ENCODE measurements at places on chromosomes 4 and X.

DNA sequence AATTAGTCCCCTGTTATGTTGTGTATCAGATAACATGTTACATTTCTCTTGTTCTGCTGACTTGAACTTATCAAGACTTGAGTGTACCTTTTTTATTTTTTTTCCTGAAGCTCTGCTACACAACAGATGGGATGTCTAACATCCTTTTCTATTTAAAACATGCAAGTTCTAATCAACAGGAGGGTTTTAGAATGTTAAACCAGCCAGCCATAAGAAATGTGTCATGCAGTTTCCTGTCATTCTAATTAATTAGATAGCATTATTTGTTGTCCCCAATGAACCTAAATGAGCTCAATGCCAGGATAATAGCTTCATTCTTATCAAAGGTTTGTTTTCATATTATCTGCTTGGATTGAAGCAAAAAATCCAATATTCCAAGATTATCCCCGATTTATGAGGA is 958.2 kb downstream of the PCDH7 start:
- DNase-seq = no peak

DNA sequence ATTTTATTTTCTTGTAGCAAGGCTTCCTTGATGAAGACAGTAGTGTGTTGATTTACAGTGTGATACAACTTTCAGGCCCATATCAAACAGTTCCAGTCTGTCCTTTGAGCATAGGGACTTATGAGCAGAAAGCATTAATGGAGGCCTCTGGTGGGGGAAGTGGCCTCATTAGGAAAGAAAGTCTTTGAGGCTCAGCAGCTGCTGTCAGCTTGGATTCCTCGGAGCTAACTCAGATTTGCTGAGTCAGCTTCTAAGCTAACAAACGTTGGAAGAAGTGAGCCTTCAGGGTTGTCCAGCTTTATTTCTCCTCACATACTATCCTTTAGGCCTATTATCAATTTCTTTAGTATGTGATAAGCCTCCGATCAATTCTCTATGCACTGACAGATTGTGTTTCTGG is 15.8 kb upstream of the SFRP2 start:
- DNase-seq = no peak

GRCh38 chr4:53551281-53551864 is 39.9 kb downstream of the LNX1 start:
- DNase-seq = no peak

- no peak for DNase-seq
Observed at GRCh38 chrX:55030271-55031205, at the start of gene ALAS2. TSS of gene ALAS2 (minus strand) at chrX:55030977. CDS start at chrX:55026000, 4,977 bp downstream.

DNA sequence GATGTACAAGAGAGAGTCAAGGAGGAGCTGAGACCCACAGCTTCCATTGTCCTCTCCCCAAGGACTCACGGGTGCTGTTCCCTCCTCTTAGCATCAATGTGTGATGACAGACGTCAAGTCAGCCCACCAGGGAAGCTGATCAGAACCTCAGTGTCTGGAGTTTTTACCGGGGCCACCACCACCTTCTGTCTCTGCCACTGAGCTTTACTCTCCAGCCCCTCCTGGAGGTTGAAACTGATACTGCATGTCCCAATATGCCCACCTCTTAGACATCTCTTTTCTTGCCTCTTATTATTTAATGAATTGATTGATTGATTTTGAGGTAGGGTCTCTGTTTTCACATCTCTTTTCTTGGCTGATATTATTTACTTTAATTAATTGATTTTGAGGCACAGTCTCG is 10.3 kb upstream of the AKAP17A start:
- DNase-seq = peak; percentile 63

GRCh38 chr4:107890779-107891178 is 40.6 kb upstream of the CYP2U1 start:
- no peak for DNase-seq

DNA sequence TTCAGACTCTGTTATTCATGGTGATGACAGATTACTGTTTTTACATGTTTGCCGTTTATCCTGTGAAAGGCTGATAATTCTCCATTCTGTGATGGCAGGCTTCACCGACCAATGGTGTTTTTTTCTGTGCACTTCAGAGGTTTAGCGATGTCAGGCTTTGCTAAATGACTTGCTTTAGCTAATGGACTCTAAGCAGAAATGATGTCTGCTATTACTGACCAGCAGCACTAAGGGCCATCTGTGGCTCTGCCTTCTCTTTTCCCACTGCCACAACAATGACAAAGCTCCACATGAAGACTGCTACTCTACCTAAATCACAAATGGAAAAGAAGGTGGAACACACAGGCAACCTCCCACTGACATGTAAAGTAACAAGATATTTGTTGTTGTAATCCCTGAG is 68.4 kb upstream of the ALB start:
- DNase-seq = no peak

GRCh38 chrX:123756320-123756719 is 23.5 kb upstream of the THOC2 start:
- no peak for DNase-seq

DNA sequence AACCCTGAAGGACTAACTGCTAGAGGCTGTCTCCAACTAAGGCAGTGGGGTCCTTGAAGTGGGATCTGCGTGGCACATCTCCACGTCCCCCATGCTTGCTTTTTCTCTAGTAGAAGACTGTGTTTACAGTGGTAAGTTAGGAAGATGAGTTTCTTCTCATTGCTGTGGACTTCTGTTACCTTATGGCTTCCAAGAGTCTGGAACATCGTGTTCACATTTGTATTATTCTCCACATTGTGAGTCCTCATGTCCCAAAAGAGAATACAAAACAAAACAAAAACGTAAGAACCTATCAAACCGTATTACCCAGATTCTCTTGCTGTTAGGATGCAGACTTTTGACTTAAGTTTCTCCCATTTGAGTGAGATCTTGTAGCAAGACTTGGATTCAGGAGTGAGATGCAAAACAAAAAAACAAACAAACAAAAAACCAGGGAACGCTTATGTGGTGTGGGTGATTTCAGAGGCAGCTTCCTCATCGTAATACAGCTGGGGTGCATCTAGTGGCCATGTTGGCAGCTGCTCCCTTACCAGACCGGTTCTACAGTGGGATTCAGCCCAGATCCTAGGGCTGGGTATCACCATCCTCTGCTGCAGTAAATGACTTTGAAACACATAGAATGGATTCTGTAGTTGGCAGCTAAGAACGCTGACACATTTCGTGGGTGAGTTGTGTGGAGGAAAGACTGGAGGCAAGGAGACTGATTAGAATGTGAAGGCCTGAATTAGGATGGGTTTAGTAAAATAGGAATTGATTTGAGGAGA is 41.3 kb downstream of the TMEM131L start:
- no peak for DNase-seq

GRCh38 chrX:72685810-72686456 is 28.2 kb downstream of the PHKA1 start:
- DNase-seq = no peak

DNA sequence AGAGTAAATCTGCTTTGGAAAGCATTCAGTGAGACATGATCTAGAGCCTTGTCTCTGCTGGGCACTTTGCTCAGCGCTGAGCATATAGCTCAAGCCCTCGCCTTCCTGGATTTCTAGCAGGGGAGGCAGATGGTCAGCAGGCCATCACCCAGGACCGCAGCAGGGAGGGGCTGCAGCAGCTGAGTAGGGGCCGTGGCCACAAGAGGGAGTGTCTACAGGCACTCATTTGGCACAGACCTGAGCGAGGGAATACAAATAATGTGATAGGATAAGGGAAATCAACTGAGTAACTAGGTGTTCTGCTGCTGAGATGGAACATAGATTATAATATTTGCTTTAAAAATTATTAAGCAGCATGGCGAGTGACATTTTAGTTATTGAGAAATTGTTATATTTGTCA is 30.2 kb downstream of the OFD1 start:
- no peak for DNase-seq

DNA sequence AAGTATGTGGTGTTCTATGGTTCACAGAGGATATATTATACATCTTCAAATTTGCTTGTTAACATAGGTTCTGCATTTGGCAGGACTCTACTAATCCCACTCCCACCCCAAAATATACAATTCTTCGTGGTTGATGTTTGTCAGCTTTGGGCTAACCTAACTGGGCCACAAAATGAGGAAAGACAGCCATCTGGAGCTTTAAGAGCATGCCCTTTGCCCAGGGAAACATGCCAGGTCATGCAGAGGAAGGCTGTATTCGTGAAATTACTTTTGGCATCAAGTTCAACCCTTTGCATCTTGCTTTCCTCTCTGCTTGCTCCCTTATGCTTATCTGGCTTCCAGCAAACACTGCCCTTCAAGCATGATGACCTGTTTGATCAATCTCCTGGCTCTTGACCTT is 46.8 kb upstream of the F9 start:
- DNase-seq = no peak

GRCh38 chr4:104451573-104451972 is 43.1 kb downstream of the CXXC4 start:
- no peak for DNase-seq

- DNase-seq = no peak
Observed at GRCh38 chr4:183746305-183747229, 87.5 kb downstream of the TRAPPC11 start.

DNA sequence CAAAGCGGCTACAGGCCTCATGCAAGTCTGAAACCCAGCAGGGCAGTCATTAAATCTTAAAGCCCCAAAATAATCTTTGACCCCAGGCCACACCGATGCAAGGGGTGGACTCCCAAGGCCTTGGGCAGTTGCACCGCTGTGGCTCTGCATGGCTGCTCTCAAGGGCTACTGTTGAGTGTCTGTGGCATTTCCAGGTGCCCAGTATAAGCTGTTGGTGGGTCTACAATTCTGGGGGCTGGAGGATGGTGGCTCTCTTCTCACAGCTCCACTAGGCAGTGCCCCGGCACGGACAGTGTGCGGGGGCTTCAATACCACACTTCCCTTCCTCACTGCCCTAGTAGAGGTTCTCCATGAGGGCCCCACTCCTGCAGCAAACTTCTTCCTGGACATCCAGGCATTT is 60.1 kb downstream of the NWD2 start:
- DNase-seq = no peak

DNA sequence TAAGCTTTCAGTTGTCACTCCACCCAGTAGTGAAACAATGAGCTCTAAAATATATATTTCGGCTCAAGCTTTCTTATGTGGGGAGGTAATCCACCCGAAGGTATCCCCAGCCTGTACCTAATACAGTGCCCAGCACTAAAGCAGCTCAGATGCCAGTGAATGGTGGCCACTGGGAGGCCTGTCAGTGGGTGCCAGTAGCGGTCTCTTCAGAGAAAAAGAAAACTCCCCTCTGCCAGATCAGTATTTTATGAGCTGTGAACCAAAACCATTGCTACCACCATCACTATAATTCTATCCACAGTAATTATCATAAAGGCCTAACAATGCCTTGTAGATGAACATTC is 835 bp upstream of the NFKB1 start:
- DNase-seq = no peak

DNA sequence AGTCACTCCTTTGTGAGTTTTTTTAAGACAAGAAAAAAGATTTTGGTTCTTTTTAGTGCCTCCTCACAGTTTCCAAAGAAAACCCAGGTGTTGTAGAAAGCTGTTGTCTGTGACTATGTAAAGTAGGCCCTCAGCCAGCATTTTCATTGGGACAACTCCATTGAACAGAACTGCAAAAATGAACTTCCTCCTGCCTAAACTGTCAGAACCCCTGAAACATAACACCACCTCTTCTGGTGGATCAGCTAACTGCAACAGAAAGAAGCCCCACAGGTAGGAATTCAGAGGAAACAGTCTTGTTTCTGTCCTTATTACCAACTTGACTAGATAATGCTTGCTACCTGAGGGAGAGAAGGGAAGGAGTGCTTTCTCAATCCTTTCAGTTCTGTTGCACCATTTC is 3.4 kb upstream of the ATP11C start:
- no peak for DNase-seq

GRCh38 chr4:108433832-108434231 is 186.5 kb upstream of the RPL34 start:
- DNase-seq = no peak

DNA sequence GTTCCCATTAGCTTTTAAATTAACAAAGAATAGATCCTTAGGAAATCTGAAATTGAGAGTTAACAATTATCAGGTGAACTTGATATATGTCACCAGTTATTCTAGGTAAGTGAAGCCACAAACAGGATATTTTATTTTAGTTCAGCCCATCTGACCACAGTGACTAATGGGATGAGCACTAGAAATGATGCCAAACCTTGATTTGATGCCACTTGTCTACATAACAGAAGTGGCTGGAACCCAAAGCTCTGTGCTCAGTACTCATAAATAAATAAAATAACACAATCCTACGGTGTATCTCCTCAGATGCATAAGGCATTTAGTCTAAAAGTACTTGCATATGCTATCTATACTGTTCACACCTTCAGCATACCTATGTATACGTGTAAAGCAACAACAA is 12.2 kb downstream of the SLITRK4 start:
- no peak for DNase-seq

GRCh38 chr4:76665153-76665552 is 230.1 kb downstream of the SHROOM3 start:
- DNase-seq = no peak

GRCh38 chrX:858542-859078 is 228.0 kb downstream of the SHOX start:
- DNase-seq = no peak

DNA sequence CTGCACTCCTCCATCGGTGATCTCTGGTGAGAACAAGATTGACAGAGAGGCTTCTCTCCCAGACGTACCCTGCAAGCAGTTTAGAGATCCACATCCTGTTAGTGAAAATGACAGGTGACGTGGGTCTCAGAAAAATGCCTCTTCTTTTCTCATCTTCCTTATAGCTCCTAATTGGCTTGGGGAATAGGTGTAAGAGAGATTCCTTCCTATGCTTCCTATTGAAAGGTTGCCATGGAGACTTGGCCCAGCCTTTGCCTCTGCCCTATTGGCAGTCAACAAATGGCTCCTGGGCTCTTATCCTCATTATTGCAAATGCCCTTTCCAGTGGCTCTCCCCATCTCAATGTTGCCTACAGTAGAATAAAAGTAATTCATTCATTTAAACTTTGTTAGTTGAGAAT is 26.5 kb upstream of the DGKK start:
- no peak for DNase-seq

- DNase-seq = no peak
Observed at GRCh38 chr4:121220698-121221097, 56.6 kb upstream of the TNIP3 start.

- DNase-seq = no peak
Observed at GRCh38 chr4:119314356-119314755, 7.6 kb downstream of the FABP2 start.

GRCh38 chr4:6252051-6252450 is 17.6 kb upstream of the WFS1 start:
- no peak for DNase-seq

DNA sequence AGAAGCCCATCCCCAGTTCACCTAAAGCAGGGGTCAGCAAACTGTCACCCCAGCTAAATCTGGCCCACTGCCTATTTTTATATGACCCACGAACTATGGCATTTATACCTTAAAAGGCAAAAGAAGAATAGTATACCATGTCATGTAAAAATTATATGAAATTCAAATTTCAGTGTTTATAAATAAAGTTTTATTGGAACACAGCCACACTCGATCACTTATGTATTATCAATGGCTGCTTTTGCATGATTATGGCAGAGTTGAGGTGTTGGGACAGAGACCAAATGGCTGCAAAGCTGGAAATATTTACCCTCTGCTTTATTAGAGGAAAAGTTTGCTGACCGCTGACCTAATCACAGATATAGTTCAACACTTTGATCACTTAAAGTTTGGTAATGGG is 59.2 kb upstream of the GATB start:
- DNase-seq = no peak

GRCh38 chr4:111228874-111229273 is 606.0 kb upstream of the PITX2 start:
- DNase-seq = no peak

- no peak for DNase-seq
Observed at GRCh38 chrX:36908801-36909675, 99.1 kb upstream of the FAM47C start.

- DNase-seq = no peak
Observed at GRCh38 chr4:100635899-100636298, 118.1 kb upstream of the EMCN start.

All from stimulated activated CD8-positive, alpha-beta memory T cell treated with anti-CD3 and anti-CD28 coated beads, Interleukin-4, amount 100 ng/mL, for 4 hours (primary cell).